ENCODE measurements at places on chromosomes 12 and 14. TPM values are rescaled to one million over a fixed set of nuclear protein-coding genes. Genes with fewer than 3 reads are reported as not detected.

SLC5A8 gene
- not detected for total RNA-seq

NT5DC3 gene
- total RNA-seq, result 15.7 TPM

HOXC6 gene
- 5.3 TPM for total RNA-seq

BATF gene
- total RNA-seq, result not detected

IL23A gene
- 17.5 TPM for total RNA-seq

TAS2R10 gene
- 0.58 TPM for total RNA-seq

SLC25A47 gene
- not detected for total RNA-seq

SMARCD1 gene
- 105 TPM for total RNA-seq

MIP gene
- total RNA-seq, result not detected

TAS2R7 gene
- total RNA-seq, result not detected

ACRBP gene
- total RNA-seq, result 0.77 TPM

DAD1 gene
- 228 TPM for total RNA-seq

RIMBP2 gene
- total RNA-seq, result not detected
